Stimulated activated CD4-positive, alpha-beta T cell treated with anti-CD3 and anti-CD28 coated beads, Interleukin-1b, Interleukin-23, amount 100 ng/mL, for 1 hour (primary cell): ENCODE measurements at places on chromosomes 3 and 15.

DNA sequence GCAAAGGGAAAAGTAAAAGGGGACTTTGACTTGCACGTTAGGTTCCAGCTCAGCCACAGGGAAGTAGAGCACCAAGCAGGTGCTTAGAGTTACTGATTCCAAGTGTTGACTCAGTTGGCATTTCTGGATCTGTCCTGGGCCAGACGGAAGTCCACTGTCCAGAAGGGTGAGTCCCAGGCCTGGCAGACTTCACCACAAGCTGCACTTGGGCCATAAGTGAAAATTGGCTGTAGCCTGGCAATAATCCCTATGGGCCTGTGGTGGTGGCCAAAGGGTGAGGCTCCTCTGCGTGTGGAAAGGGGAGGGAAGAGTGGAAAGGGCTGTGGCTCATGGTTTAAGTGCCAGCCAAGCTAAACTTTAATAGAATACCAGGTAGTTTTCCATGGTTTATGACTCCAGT is 121.5 kb downstream of the DTWD1 start:
- no peak for DNase-seq

GRCh38 chr15:33468740-33469139 is 158.0 kb downstream of the RYR3 start:
- DNase-seq: no peak

- no peak for DNase-seq
These were observed 174.6 kb downstream of the ANXA2 start for GRCh38 chr15:60223176-60223575.

- DNase-seq: no peak
These were observed 775.6 kb downstream of the ROBO2 start for GRCh38 chr3:77815467-77815866.

- DNase-seq: no peak
These were observed 165.7 kb downstream of the MAGI1 start for GRCh38 chr3:65873028-65873427.

GRCh38 chr3:157300094-157300493 is 136.6 kb upstream of the PTX3 start:
- DNase-seq: no peak

GRCh38 chr15:80099241-80099640 is 39.8 kb downstream of the ZFAND6 start:
- DNase-seq: no peak

DNA sequence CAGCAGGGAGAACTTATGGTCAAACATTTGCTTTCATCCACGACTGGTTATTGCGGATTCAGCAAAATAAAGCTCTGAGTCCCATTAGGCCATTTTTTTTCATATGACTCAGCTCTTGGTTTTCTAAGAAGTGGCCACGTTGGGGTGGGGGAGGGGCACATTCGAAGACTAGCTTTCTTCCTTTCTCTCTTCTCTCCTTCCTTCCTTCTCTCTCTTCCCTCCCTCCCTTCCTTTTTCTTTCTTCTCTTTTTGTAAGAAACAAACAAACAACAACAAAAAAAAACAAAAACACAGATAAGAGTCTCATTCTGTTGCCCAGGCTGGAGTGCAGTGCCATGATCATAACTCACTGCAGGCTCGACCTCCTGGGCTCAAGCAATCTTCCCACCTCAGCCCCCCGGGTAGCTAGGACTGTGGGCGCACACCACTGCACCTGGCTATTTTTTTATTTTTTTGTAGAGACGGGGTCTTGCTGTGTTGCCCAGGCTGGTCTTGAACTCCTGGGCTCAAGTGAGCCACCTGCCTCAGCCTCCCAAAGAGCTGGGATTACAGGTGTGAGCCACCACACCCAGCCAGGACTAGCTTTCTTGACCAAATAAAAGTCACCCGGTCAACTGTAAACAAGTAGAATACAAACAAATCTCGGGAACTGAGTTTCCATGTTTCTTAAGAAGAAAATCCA is 41.6 kb downstream of the ABCC5 start:
- no peak for DNase-seq

DNA sequence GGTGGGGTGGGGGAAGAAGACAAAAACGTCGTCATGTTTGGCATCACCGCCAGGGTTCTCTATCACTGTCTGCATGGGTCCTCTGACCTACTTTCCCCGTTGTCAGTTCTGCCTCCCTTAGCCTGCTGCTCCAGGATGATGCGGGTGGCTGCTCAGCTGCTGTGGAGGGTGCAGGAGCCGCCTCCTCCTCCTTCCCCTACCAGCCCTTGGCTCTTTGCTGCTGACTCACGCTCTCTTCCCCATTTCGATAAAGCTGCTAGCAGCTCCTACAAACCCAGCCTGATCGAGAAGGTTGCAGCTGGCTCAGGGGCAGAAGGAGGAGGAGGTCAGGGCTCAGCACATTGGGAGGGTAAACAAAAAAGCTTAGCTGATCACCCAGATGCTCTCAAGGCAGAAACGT is 49.5 kb upstream of the SEC13 start:
- DNase-seq: no peak

DNA sequence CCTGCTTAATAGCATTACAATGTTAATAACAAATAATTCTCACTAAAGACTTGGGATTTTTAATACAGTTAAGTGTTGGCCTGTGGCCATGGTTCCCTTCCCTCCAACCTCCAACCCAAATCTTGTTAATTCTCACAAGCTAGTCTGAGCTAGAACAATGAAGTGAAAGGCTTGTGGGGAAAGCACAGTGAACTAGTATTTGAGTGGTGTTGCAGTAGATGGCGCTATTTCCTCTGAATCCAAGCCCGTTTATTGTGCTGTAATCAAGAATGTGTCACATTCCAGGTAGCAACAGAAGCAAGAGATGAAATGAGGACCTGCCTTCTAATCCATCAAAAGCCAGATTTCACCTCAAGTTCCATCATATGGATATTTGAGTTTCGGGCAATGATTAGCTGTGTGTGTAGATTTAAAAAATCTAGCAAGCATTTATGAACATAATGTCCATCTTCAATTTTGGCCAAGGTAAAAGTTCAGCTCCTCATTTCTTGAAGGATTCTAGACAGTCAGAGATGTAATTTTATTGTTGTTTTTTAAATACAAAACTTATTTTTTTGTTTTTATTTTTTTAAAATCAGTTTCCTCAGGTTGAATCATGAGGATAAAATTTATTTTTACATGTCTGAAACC is 160.7 kb downstream of the SQOR start:
- no peak for DNase-seq

DNA sequence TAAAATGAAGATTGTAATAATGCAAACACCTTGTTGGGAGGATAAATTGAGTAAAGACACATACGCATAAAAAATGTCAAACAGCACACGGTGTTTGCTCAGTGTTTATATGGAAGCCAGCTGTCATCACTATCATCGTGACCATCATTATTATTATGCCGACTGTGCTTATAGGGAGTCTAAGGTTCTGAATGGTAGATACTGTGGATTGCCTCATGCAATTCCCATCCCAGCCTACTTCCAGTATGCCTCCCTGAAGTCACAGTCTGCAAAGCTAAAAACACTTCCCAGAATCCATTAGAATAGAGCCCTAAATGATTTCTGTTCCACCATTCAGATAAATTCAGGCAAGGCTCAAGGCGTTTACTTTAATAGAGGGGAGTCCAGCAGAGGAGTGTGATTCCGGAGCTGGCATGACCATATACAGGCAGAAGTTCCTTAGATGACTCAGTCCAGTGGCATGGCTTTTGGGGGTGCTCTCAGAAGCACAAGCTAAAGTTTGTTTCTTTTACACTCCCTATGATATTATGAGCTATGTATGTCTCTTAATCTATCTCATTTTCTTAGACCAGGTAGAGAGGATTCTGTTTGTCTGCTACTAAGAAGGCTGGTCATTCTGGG is 148.7 kb downstream of the MEX3B start:
- DNase-seq: no peak

GRCh38 chr3:142968319-142969025 is 5.0 kb upstream of the PAQR9 start:
- no peak for DNase-seq

DNA sequence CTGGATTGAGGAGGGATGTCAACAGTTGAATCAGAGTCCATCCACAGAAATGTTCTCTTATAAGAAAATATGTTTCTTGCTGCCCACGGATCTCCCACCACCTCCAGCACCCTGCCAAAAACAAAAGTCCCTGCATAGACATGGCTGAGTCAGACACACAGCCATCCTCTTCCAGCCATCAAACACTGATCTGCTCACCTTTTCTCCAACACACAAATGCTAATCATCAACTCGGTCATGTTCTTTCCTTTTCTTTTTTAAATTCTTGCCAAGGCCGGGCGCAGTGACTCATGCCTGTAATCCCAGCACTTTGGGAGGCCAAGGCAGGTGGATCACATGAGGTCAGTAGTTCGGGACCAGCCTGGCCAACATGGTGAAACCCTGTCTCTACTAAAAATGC is 110.7 kb upstream of the IL12A start:
- DNase-seq: no peak

DNA sequence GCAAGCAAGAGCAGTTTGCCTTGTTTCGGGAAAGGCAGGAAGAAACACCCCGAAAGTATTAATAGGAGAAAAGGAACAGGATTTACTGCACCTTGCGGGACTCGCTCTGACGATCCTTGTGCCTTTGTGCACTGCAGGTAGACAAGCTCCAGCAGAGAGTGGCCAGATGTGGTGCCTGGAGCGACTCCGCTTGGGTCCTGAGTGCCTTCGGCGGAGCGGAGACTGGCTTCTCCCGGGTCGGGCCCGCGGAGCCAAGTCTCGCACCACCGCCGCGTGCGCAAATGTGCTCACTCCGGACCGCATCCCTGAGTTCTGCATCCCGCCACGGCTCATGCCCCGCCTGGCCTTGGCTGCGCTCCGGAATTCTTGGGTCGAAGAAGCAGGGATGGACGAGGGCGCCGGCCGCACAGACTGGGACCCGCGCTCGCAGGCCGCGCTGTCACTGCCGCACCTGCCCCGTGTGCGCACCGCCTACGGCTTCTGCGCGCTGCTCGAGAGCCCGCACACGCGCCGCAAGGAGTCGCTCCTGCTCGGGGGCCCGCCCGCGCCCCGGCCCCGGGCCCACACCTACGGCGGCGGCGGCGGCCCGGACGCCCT is 769 bp downstream of the C2CD4A start:
- DNase-seq: peak; percentile 8

DNA sequence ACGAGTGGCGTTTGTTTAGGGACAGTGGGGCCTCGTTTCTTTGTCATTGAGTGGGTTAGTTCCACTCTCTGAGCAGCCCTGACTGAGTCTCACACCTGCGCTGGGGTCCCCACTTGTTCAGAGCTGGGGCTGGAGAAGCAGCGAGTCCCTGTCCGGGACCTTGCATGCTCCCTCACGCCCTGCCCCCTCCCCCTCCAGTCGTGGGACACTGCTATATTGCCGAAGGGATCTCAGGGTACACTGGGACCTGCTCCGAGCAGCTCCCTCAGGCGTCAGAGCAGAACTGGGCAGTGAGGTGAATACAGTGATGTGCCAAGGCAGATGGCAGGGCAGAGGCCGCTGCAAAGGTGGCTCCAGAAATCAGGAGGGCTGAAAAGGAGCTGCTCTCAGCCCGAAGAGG is 59.9 kb upstream of the KLF13 start:
- DNase-seq: no peak

GRCh38 chr15:33201491-33202231 is 7.1 kb upstream of the FMN1 start:
- peak; percentile 16 for DNase-seq

DNA sequence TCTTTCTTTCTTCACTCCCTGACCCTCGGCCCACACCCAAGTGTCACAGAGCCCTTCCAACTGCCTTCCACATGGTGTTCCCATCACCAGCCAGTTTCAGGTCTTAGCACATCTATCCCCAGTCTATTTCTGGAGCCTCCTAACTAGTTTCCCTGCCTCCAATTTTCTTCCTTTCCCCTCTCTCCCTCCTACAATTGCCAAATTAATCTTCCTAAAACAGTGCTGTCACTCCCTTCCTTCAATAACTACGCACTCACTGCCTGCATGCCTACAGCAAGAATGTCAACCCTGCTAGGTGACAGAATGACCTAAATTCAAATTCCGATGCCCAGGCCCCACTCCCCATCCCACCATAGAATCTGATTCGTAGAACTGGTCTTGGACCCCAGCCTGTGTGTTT is 36.1 kb upstream of the CA12 start:
- DNase-seq: no peak

- DNase-seq: no peak
These were observed 528.2 kb downstream of the ZIC1 start for GRCh38 chr3:147937341-147937740.

GRCh38 chr3:139521144-139521543 is 18.4 kb downstream of the RBP1 start:
- DNase-seq: no peak

- no peak for DNase-seq
These were observed 59.9 kb downstream of the GALK2 start for GRCh38 chr15:49229922-49230321.

- DNase-seq: no peak
These were observed 59.5 kb upstream of the BCL6 start for GRCh38 chr3:187804745-187805121.

GRCh38 chr15:40928821-40929659 is at the start of gene DLL4:
TSS of gene DLL4 (plus strand) at chr15:40929340. CDS start at chr15:40929669, 329 bp downstream.
- no peak for DNase-seq

GRCh38 chr15:101048176-101048575 is 129.0 kb downstream of the LRRK1 start:
- no peak for DNase-seq

- no peak for DNase-seq
These were observed 399.7 kb upstream of the ONECUT1 start for GRCh38 chr15:53189860-53190259.

- DNase-seq: no peak
These were observed 2.9 kb downstream of the GTF2E1 start for GRCh38 chr3:120745466-120745865.

- no peak for DNase-seq
These were observed 5.2 kb downstream of the TBC1D2B start for GRCh38 chr15:78072080-78072892.

DNA sequence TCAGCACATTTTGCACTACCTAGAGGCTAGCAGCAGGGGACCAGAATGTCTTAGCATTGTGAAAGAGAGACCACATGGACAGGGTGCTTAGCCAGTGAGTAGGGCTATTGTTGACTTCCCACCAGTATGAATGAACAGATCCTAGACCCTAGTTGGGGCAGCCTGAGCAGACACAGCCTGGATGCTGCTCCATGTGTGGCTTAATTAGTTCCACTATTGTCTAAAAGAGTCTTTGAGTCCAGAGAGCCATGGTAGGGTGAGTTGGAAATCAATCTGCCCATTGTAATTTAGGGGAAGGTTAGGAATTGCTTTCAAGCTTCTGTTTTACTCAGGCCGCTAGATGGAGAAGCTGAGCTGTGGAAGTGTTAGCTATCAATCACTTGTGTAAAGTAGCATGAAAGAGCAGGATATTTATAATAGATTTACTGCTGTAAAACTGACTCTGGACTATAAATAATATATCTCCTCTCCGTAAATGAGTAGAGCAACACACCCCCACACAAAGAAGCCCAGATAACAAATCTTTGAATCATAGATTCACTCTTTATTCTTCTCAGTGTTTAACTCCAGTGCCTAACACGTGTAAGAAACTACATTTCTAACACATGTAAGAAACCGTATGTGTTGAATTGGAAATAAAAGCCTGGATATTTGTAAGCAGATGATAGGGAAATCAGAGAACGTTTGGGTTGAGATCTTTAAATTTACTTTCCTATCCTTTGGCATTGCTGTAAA is 4.1 kb upstream of the GCSAM start:
- DNase-seq: no peak
